Left ventricle myocardium inferior (tissue), 1 donor: ENCODE measurements at places on chromosomes 7 and 10. TPM values are rescaled to one million over a fixed set of nuclear protein-coding genes. Genes with fewer than 3 reads are reported as not detected.

- no peaks in the 10 kb centered on the region for H3K36me3 ChIP-seq
- no peak overlapping the region for H3K4me3 ChIP-seq
- no peaks in the 10 kb centered on the region for H3K4me1 ChIP-seq
- H3K27me3 ChIP-seq: peaks cover 5% of the 10 kb centered on the region
These were observed 349.8 kb downstream of the PTPRN2 start for GRCh38 chr7:158237672-158238335.

GRCh38 chr7:132377703-132378584, 198.3 kb downstream of the PLXNA4 start:
- peak overlapping the region; percentile 63 for H3K27ac ChIP-seq
- no peaks in the 10 kb centered on the region for H3K36me3 ChIP-seq
- no peak overlapping the region for H3K4me3 ChIP-seq
- DNase-seq: no peak
- H3K27me3 ChIP-seq: no peaks in the 10 kb centered on the region

GRCh38 chr10:111209692-111210091, 132.9 kb downstream of the ADRA2A start:
- H3K27me3 ChIP-seq: peaks cover 47% of the 10 kb centered on the region
- H3K36me3 ChIP-seq: no peaks in the 10 kb centered on the region
- no peak for DNase-seq
- H3K4me3 ChIP-seq: no peak overlapping the region
- H3K27ac ChIP-seq: no peak overlapping the region

DNA sequence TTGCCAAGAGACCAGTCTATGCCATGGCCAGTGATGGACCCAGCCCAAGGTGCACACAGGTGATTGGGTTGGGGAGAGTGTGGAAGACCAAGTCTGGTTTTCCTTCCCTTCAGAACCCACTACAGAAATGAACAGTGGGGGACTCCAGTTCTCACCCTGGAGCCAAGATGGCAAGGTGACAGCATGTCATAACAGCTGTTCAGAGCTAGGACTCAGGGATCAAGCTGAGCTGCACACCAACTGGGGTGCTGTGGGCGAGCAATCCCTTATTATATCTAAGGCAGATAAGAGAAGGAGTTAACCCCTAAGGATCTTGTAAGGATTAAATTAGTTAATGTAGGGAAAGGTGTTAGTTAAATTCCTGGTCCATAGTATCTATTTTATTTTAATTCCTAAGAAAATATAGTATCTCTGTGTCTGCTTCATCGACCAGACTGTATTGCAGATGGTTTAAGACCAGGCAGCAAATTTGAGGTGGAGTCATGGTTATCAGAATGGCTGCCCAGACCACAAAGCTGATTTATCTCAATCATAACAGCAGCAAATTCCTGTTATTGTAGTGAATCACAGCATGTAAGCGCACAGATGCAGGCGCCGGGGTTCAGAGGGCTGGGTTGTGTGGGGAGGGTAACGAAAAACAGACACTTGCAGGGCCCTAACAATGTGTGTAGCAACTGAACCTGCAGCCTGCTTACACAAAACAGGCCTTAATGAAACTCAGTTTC, 208.7 kb upstream of the ZNF32 start:
- H3K36me3 ChIP-seq: no peaks in the 10 kb centered on the region
- H3K4me1 ChIP-seq: peaks cover 43% of the 10 kb centered on the region
- no peak for DNase-seq
- peak overlapping the region; percentile 56 for H3K27ac ChIP-seq

Gene HTRA1
- 62.6 TPM for total RNA-seq

DNA sequence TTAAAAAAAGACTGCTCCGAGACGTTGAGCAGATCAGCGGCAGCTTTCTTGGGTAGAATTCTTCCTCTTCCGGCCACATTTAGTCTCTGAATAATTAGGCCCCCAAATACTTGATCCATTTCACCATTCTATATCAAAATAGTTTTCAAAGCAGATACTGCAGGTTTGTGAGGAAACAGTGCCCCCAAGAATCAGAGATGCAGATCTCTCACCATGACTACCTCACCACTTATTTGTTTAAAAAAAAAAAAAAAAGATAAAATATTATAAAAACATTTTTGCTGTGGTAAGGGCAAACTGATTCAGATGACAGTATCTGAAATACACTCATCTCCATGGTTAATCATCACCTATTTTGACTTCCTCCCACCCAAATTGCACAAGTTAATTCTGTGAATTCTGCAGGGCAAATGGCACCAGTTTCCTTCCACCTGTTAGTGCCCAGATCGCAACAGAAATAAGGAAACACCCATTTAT, 210.4 kb downstream of the FAM107B start:
- no peaks in the 10 kb centered on the region for H3K36me3 ChIP-seq
- H3K4me3 ChIP-seq: no peak overlapping the region
- H3K4me1 ChIP-seq: peaks cover 3% of the 10 kb centered on the region
- H3K27me3 ChIP-seq: no peaks in the 10 kb centered on the region

DNA sequence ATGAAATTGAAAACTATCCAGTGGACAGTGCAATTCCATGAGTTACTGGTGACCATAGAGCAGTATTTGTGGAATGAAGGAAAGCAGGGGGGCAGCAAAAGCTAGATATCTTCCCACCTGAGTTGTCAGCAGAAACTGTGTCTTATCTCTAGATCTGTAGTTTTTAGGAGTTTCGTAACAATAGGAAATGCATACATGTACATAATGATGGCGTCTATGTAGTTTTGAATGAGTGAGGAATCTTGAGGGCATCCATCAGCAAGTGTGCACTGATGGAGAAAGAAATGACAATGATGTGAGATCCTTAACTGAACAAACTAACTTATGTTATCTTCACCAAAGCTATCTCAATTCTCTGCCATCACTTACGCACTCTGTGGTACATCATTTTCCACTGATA, 114.5 kb downstream of the LRRC4 start:
- H3K27ac ChIP-seq: no peak overlapping the region

Gene TMEM229A
- total RNA-seq: not detected

Gene PIP
- total RNA-seq: not detected

Gene CTBP2
- total RNA-seq: 29.1 TPM

DNA sequence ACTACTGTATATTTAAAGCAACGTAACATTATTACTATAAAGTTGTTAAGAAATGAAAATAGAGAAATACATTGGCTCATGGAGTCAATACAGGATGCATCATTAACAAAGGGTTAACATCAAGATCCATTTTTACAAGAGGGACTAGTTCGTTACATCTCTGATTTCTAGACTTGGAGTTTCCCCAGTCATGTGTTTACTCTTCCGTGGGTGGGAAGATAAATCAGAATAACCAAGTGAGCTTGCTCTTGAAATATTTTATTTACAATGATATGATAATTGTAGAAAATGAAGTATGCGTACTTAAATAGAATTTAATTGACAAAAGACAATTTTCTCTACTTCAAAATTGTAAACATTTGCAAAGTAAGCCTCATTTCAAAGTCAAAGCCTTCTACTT, 1.0 kb upstream of the PRKAR2B start:
- no peak for DNase-seq
- no peaks in the 10 kb centered on the region for H3K36me3 ChIP-seq
- H3K27me3 ChIP-seq: no peaks in the 10 kb centered on the region

Gene OR13A1
- total RNA-seq: not detected

- peak overlapping the region; percentile 21 for H3K27ac ChIP-seq
- H3K4me1 ChIP-seq: peaks cover 35% of the 10 kb centered on the region
- peaks cover 3% of the 10 kb centered on the region for H3K36me3 ChIP-seq
- no peaks in the 10 kb centered on the region for H3K27me3 ChIP-seq
- no peak overlapping the region for H3K4me3 ChIP-seq
- DNase-seq: no peak
These were observed 175.4 kb downstream of the CHN2 start for GRCh38 chr7:29369909-29370488.

GRCh38 chr7:158828133-158829020, 932 bp downstream of the ESYT2 start:
- no peaks in the 10 kb centered on the region for H3K27me3 ChIP-seq
- peak overlapping the region; percentile 100 for H3K27ac ChIP-seq
- peak overlapping the region; percentile 95 for H3K4me3 ChIP-seq
- no peaks in the 10 kb centered on the region for H3K36me3 ChIP-seq
- H3K4me1 ChIP-seq: peaks cover 71% of the 10 kb centered on the region
- DNase-seq: peak; percentile 59

Gene PPP1R3C
- total RNA-seq: 236 TPM

Gene GPR26
- total RNA-seq: not detected

Gene NUPR2
- not detected for total RNA-seq

DNA sequence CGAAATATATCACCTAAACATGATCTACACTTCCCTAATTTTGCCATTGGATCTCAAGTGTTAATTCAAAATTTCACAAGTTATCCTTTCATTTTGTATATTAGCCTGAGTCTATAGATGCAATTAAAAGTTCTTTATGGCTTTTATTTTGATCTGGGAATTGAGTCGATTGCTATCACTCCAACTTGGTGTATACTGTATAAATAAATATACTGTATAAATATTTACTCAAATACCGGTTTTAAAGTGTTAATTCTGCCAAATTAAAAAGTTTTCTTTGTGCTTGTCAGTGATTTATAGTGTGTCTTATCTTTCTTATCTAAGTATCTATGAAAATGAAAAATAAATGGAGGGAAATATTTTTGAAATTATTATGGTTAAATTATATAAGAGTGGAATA, 683.7 kb upstream of the LRRN3 start:
- DNase-seq: no peak
- H3K27ac ChIP-seq: no peak overlapping the region
- no peaks in the 10 kb centered on the region for H3K4me1 ChIP-seq
- no peak overlapping the region for H3K4me3 ChIP-seq
- H3K36me3 ChIP-seq: no peaks in the 10 kb centered on the region
- no peaks in the 10 kb centered on the region for H3K27me3 ChIP-seq

DNA sequence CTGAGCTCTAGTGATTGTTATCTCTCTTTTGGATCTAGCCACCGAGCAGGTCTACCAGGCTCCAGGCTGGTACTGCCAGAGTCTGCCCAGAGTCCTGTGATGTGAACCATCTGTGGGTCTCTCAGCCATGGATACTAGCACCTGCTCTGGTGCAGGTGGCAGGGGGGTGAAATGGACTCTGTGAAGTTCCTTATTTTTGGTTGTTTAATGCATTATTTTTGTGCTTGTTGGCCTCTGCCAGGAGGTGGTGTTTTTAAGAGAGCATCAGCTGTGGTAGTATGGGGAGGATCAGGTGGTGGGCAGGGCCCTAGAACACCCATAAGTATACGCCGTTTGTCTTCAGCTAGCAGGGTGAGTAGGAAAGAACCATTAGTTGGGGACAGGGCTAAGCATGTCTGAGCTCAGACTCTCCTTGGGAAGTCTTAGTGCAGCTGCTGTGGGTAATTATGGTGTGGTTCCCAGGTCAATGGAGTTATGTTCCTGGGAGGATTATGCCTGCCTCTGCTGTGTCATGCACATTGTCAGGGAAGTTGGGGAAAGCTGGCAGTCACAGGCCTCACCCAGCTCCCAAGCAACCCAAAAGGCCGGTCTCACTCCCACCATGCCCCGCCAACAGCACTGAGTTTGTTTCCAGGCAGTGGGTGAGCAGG, 81.8 kb downstream of the NPSR1 start:
- no peaks in the 10 kb centered on the region for H3K36me3 ChIP-seq
- H3K4me3 ChIP-seq: no peak overlapping the region
- peaks cover 9% of the 10 kb centered on the region for H3K4me1 ChIP-seq
- H3K27me3 ChIP-seq: no peaks in the 10 kb centered on the region
- H3K27ac ChIP-seq: no peak overlapping the region
- no peak for DNase-seq

Gene CPSF4
- total RNA-seq: 17.9 TPM

DNA sequence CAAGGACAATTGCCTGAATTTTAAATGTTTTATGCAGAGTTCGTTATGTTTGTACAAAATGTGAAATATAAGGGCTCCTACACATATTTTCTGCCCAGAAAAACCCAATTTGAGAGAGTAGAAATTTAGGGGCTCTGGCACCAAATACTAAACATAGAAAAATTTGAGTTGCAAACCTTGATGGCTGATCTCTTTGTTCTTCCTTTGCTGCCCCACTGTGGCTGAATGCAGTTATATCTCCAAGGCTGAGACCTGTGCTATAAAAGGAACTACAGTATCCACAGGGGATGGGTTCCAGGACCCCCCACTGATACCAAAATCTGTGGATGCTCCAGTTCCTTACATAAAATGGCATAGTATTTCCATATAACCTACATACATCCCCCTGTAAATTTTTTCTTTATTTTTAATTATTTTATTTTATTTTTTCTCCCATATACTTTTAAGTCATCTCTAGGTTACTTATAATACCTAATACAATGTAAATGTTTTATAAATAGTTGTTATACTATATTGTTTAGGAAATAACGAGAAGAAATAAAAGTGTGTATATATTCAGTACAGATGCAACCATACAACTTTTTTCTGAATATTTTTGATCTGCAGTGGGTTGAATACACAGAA, 22.5 kb downstream of the CFAP43 start:
- H3K4me1 ChIP-seq: no peaks in the 10 kb centered on the region
- no peak for DNase-seq
- H3K27ac ChIP-seq: no peak overlapping the region
- no peak overlapping the region for H3K4me3 ChIP-seq

DNA sequence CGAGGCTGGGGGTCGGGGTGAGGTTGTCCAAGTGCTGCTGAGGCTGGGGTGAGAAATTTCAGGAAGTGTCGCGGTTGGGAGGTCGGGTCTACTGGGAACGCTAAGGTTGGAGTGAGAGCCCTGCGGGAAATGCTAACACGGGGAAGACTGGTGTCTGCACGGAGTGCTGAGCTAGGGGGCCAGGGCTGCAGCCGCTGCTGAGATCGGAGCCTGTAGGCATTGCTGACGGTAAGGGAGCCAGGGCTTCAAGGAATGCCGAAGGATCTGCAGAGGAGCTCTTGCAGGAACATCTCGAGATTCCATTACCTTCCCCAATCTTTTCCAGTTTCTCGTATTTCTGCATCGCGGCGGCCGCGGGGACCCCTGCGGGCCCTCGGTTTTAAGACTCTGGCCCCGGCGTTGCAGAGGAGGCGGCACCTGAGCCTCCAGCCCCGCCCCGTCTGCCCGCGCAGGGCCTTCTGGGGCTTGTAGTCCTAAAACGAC, at the start of gene CDK5:
CDK5 (minus strand) TSS at position 392 of the 483 bp plus-strand sequence; CDS start at position 343, 49 bp downstream.
- no peak for DNase-seq
- H3K27me3 ChIP-seq: no peaks in the 10 kb centered on the region
- peak within 1 kb of the TSS; percentile 97 for H3K27ac ChIP-seq
- peak within 1 kb of the TSS; percentile 93 for H3K4me3 ChIP-seq
- H3K4me1 ChIP-seq: peaks cover 55% of the 10 kb centered on the region

GRCh38 chr10:77970869-77971803, 44.6 kb upstream of the DLG5 start:
- H3K27me3 ChIP-seq: no peaks in the 10 kb centered on the region
- H3K27ac ChIP-seq: peak overlapping the region; percentile 73
- peaks cover 6% of the 10 kb centered on the region for H3K36me3 ChIP-seq
- H3K4me3 ChIP-seq: peak overlapping the region; percentile 10
- DNase-seq: peak; percentile 52
- peaks cover 17% of the 10 kb centered on the region for H3K4me1 ChIP-seq

DNA sequence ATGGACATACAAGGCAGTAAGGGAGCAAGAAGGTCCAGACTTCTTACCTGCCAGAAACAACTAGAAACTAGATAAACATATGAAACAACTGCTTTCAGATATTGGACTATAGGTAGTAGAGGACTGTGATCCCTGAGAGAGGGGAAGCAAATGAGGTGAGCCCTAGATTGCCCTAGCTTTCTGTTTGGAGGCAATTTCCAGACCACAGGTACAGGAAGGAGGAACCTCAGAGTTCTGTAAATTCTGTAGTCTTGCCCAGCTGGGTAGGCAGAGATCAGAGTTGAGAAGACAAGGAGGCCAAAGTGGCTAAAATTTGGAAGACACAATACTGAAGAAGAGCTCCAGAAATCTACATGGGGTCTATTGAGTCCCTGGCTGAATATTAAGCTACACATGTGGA, 21.0 kb downstream of the CDK6 start:
- H3K4me1 ChIP-seq: peaks cover 57% of the 10 kb centered on the region
- H3K36me3 ChIP-seq: no peaks in the 10 kb centered on the region
- H3K4me3 ChIP-seq: no peak overlapping the region
- no peak overlapping the region for H3K27ac ChIP-seq
- no peaks in the 10 kb centered on the region for H3K27me3 ChIP-seq
- no peak for DNase-seq
